ENCODE measurements at places on chromosomes 5 and 9.

GRCh38 chr5:153718713-153719112, 228.2 kb downstream of the GRIA1 start:
- DNase-seq = no peak

DNA sequence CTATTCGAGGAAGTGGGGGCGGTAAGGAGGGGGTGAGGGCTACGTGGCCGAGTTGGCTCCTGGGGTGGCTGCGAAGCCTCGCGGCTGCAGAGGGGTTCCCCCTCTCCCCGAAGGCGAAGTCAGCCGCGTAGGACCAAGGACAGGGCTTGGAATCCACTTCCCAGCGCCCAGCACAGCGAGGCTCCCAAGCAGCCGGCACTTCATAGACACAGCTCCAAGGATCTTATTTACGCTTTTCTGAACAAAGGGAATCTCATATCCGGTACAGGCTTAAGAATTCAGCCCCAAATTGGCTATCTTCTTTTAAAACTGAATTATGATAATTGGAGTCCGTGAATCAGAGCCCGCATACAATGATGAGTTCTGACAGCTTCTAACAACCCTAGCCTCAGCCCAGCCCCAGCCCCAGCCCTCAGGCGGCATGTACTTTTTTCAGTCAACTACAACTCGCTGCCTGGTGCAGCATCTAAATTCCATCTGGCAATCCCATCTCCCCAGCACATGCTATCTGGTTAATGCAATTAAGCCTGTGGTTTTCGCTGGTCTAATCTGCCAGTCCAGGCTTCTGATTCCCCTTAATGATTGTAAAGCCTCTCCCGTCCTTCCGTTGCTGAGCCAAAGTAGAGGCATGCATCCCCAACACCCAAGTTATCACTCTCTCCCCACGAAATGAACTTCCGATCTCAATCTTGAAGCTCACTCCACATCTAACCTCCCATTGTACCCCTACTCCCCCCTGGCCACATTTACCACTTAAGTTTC, 1.0 kb downstream of the ELAVL2 start:
- DNase-seq = no peak

- no peak for DNase-seq
These were observed 36.5 kb upstream of the ANKRD33B start for GRCh38 chr5:10527281-10527950.

DNA sequence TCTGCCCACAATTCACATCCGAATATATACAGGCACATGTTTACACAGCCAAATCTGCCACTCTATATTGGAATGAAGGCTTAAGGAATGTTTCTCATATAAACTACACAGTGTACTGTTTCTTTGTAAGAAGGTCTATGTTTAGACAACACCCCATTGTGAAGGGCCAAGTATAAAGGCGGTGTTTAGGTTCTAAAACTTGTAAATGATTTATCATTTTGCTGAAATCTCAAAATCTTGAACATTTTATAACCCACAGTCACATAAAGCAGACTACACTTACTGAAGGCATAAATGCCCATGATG, 94.0 kb downstream of the ZNF608 start:
- no peak for DNase-seq

GRCh38 chr5:16265141-16265540, 85.5 kb upstream of the MARCHF11 start:
- DNase-seq = no peak

Measured in caudate nucleus (tissue), 63 donors.